Stimulated activated CD8-positive, alpha-beta memory T cell treated with anti-CD3 and anti-CD28 coated beads, Interleukin-7, amount 100 ng/mL, for 24 hours (primary cell): ENCODE measurements at places on chromosomes 5 and 9.

DNA sequence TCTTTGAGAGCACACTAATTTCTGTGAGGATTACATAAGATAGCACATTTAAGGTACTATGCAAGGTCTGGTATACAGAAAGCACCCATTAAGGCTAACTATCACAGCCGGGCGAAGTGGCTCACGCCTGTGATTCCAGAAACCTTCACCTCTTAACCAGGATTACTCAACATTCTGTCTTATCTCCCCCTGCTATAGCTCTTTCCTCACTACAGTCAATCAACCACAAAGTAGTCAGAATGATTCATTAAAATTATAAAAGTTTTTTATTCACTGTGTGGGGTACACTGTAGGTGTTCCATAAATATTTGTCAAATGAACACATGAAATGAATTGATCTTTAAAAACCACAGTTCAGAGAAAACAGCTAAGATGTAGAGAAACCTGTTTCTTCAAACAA, 48.7 kb downstream of the CHD1 start:
- DNase-seq: no peak

GRCh38 chr9:88605512-88606362, 70.8 kb downstream of the NXNL2 start:
- no peak for DNase-seq

DNA sequence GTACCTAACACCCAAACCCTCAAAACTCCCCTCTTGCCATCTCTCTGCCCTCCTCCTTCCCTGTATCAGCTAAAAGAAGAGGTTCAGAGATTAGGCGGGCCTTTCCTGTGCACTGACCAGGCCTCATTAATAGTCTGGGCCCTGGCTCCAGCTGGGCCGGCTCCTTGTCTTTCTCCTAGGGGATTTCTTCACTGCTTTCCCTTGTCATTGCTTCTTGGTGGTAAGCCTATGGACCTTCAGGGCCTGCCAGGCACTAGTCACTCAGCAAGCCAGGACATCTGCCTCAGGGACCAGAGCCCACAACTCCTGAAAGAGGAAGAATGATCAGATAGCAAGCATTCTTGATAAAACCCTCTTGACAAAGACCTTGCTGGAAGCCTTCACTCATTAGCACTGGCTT, 50.9 kb downstream of the MRRF start:
- DNase-seq: no peak

DNA sequence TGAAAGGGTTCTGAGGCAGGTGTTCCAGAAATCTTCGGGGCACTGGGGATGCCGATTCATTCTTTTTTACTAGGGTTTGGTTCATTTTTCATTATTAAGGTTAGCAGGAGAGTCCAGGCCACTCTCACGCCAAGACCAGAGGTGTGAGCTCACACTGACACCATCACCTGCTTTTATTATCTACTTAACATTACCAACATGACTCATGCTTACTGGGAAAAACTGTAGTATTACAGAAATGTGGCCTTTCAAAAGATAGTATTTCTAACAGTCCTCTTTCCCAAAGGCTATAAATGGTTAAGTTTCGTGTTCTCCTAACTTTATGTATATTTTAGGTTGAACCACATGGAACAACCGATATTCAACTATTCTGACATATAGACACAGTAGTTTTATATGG, 222.1 kb downstream of the ROR2 start:
- no peak for DNase-seq

GRCh38 chr5:60402161-60402785, 297.7 kb downstream of the DEPDC1B start:
- DNase-seq: no peak

DNA sequence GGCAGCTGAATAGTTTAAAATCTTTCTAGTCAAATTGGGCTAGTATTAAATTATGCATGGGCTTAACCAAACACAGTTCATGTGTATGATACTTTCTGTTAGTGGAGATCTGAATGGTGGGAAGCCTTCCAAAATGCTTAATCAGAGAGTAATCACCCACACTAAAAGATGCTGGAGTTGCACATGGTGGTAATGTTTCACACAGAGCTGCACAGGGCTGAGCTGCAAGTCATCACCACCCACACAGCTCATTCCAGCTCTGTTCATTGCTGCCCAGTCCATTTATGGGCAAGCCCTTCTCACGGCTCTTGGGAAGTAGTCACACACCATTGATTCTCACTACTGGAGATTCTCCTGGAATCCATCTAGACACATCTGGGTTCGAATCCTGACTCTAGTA, 351.5 kb upstream of the KCNN2 start:
- no peak for DNase-seq

DNA sequence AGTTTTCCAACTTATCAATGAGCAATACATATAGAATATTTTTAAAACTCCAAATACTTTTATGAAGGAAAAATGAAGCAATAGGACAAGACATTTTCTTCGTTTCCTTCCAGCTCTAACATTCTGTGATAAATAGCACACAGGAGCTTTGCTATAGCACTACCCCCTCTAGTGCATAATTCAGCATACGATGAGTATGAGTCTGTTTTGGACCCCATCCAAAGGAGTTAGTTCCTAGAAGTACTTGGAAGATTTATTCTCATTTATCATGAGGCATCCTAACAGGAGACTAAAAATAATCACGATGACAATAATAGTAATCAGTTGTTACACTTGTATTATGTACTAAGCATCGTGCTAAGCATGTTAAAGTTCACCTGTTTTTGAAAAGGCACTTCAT, 1061.3 kb upstream of the DMAC1 start:
- DNase-seq: no peak

GRCh38 chr5:73233053-73233460, 60.1 kb downstream of the TMEM174 start:
- no peak for DNase-seq

DNA sequence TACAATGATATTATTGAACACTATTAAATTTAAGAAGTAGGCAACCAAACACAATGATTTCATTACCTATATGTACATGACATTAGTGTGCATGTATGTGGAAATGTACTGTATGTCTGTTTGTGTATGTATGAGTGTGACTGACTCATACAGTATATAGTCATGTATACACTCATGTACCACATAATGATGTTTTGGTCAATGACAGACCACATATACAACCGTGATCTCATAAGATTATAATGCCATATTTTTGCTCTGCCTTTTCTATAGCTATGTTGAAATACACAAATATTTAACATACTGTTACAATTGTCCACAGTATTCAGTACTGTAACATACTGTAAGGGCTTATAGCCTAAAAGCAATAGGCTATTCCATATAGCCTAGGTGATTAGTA, 19.7 kb downstream of the SVEP1 start:
- DNase-seq: no peak

- no peak for DNase-seq
These were observed 45.3 kb downstream of the KCNT1 start for GRCh38 chr9:135747311-135747710.
